Uterine smooth muscle cell (primary cell): ENCODE measurements at places on chromosomes 1 and 21. TPM values are rescaled to one million over a fixed set of nuclear protein-coding genes. Genes with fewer than 3 reads are reported as not detected.

Gene C1orf185
- total RNA-seq = not detected in 2 replicates

Gene ITGB2
- total RNA-seq = not detected in 2 replicates

Gene SLAMF1
- total RNA-seq = not detected in 2 replicates

Gene MTMR11
- 4.9 and 7.2 TPM in 2 replicates for total RNA-seq

Gene AMY1A
- total RNA-seq = not detected in 2 replicates

Gene TBX15
- not detected in 2 replicates for total RNA-seq

Gene MAGI3
- total RNA-seq = 11.9 and 13.6 TPM in 2 replicates

Gene IL20
- total RNA-seq = 0.12 TPM in 1 of 2 replicates, not detected in the other

Gene KCNQ4
- total RNA-seq = under 0.01 TPM in 1 of 2 replicates, not detected in the other

Gene ICOSLG
- 0.11 and 0.50 TPM in 2 replicates for total RNA-seq

Gene BRDT
- not detected in 2 replicates for total RNA-seq

Gene DNALI1
- total RNA-seq = 2.7 and 3.6 TPM in 2 replicates

Gene LRRC38
- 0.50 TPM in 1 of 2 replicates, not detected in the other for total RNA-seq

Gene SLC30A2
- total RNA-seq = not detected in 2 replicates

Gene FMO4
- 1.7 and 4.0 TPM in 2 replicates for total RNA-seq

Gene FALEC
- 0.25 and 0.77 TPM in 2 replicates for total RNA-seq

Gene SERINC2
- 7.6 and 8.4 TPM in 2 replicates for total RNA-seq
